ENCODE measurements at places on chromosomes 1 and 21.

- no peak for DNase-seq
Measured at GRCh38 chr1:107536266-107536665, 395.4 kb downstream of the NTNG1 start.

- no peak for DNase-seq
Measured at GRCh38 chr1:51058858-51059257, 43.2 kb upstream of the C1orf185 start.

- no peak for DNase-seq
Measured at GRCh38 chr21:33033961-33034413, 8.3 kb downstream of the OLIG2 start.

GRCh38 chr1:182173808-182174512 lies 112.4 kb upstream of the ZNF648 start:
- no peak for DNase-seq

- DNase-seq = no peak
Measured at GRCh38 chr21:27024301-27024700, 57.4 kb upstream of the ADAMTS5 start.

- no peak for DNase-seq
Measured at GRCh38 chr1:198747127-198747526, 108.3 kb downstream of the PTPRC start.
